Activated B cell treated with CpG ODN at 0.5 μM for 24 hours (primary cell): ENCODE measurements at places on chromosomes 4 and X.

- DNase-seq: no peak
Measured at GRCh38 chr4:77342170-77342810, 185.3 kb downstream of the CCNG2 start.

GRCh38 chr4:145956288-145956890 lies 17.8 kb upstream of the ZNF827 start:
- DNase-seq: no peak

- no peak for DNase-seq
Measured at GRCh38 chr4:82645936-82646565, 84.3 kb upstream of the TMEM150C start.

DNA sequence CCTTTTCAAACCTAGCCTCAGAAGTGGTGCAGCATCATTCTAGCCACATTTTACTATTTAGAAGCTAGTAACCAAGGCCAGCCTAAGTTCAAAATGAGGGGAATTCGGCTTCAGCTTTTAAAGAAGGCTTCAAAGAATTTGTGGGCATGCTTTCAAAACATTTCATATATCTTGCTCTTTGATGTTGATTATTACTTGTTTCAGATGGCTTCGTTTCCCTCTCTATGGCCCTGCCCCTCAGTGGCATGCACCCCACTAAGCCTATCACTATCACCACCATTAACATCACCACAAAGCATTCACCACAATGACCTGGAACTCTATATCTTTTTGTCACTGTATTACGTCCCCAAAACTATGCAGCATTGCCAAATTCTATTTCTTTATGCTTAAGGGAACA lies 51.2 kb upstream of the FAM47B start:
- DNase-seq: no peak

- DNase-seq: no peak
Measured at GRCh38 chrX:107008034-107008433, 8.0 kb upstream of the MORC4 start.

DNA sequence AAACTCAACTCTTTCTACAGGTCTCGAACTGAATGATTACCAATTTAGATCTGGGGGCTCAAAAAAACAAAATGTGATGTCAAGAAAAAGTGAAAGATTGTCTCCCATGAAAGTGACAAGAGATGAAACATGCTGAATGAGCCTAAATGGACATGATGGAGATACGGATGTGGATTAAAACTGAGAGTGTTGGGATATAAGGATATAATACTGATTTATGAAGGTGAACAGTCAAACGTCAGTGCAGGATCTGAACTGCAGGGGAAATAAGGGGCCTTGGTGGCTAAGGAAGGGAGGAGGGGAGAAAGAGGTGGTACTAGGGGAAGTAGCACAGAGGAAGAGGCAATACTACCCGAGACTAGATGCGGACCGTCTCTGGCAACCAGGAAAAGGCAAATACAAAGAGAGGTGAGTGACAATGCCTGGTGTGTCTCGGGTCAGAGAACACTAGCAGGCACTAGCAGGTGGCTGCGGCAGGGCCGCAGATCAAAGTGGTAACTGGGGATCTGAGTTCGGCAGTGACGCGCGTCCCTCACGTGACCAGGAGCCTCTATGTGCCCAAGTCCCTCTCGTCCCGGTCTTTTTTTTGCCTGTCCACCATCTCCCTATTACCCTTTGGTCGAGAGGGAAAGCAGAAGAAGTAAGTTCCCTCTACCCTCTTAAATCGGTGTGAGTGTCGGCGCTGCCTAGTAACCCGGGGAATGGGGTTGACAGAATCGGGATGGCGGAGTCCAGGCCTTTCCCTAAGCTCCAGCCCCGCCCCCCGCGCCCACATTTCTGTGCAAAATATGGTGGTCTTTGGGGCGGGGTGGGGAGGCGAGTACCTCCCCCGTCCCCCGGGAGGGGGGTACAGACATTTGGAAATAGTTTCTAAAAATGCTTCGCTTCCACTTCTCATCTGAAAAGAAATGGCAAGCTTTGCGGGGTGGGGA lies at the start of gene TCEAL1:
Gene TCEAL1 (plus strand): TSS at position 590 of the 932 bp plus-strand sequence. CDS start 942 bp downstream, outside the sequence.
- DNase-seq: peak; percentile 25
